ENCODE measurements at places on chromosomes 5 and 9.

- no peak for DNase-seq
Measured at GRCh38 chr5:107331882-107332281, 338.9 kb downstream of the EFNA5 start.

DNA sequence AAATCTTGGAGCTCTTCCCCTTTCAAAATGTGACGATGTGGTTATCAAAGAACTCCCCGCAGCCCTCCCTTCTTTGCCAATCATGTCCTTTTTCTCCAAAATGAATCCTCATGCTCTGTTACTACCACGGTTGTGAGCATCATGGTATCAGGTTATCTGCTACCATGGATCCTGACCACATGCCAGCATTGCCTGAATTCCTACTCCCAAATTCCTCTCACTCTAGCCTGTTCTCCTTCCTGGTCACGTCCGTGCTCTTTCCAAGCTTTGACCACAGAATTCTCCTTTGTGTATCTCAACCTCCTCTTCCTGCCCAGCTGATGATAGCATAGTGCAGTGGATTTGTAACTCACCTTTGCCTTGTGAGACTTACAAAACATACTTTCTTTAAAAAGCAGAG is 59.5 kb upstream of the FBXL7 start:
- DNase-seq = no peak

- peak; percentile 58 for DNase-seq
Measured at GRCh38 chr5:93717162-93717561, 24.2 kb downstream of the POU5F2 start.

DNA sequence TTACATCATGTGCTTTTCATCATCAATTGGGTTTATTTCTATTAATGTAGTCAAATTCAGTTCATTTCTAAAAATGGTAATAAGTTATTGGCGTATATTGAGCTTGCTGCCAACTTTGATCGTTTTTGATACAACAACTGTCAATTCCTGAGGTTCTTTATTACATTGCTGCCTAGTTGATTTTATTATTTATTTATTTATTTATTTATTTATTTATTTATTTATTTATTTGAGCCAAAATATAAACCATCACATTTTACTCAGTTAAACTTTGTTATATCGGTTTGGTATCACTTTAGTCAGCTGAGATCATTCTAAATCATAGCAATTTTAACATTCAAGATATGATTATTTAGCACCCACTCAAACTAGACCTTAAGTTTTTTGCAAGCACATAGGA is 100.0 kb downstream of the FBXO38 start:
- DNase-seq = no peak

GRCh38 chr9:95820074-95820473 is 55.4 kb upstream of the ERCC6L2 start:
- DNase-seq = no peak

- DNase-seq = peak; percentile 35
Measured at GRCh38 chr9:110254500-110254899, 1.8 kb downstream of the TXN start.

- DNase-seq = no peak
Measured at GRCh38 chr5:170353011-170353761, 36.0 kb downstream of the KCNMB1 start.

DNA sequence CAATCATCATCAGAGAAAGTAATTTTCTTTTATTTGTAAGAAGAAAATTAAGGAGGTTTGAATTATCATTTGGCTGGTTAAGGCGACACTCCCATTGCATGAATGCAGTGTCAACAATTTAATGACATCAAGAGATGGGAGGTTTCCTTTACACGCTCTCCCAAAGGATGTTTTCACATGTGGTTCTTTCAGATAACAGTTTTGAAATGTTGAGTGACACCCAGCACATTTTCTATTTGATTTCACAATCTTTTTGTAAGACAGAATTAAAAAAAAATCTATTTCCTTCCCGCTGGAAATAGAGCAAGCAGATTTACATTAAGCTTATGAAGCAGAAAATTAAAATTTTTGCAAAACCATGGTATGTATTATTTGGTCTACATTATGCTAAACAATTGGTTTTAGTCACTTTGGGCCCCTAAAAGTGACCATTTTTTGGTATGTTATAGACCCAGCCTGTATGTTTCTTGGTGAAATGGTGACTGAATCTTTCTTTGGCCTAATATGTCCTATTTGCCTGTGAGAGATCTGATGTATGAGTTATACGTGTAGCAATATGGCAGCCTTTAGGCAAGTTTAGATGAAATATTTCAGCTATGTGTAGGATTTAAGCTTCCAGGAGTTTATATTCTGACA is 18.9 kb upstream of the ANKRD55 start:
- no peak for DNase-seq

DNA sequence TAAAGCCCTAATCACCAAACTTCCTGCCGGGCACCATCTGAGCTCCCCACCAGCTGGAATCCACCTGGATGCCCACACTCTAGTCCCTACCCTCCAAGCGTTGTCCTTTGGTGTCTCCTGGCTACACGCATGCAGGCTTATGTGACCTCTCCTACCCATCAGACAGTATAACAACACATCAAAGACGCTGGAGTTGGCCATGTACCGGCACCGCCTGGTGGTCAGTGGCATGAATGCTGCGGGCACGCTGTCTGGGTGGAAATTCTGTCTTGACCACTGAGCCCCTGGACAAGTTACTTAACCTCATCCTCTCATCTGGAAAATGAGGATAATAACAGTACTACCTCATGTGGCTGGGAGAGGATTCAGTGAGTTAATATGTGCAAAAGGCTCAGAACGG is 23.4 kb upstream of the CORO2A start:
- DNase-seq = peak; percentile 33

DNA sequence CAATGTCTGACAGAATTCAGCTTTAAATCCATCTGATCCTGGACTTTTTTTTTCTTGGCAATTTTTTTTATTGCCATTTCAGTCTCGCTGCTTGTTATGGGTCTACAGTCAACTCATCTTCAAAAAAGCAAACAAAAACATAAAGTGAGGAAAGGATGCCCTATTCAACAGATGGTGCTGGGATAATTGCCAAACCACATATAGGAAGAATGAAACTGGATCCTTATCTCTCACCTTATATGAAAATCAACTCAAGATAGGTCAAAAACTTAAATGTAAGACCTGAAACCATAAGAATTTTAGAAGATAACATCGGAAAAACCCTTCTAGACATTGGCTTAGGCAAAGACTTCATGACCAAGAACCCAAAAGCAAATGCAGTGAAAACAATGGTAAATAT is 389.1 kb upstream of the ST8SIA4 start:
- DNase-seq = no peak
